ENCODE measurements at places on chromosomes 2 and 18. TPM values are rescaled to one million over a fixed set of nuclear protein-coding genes. Genes with fewer than 3 reads are reported as not detected.

CTAGE1 gene
- total RNA-seq: not detected

UGT1A5 gene
- not detected for total RNA-seq

TANK gene
- 52.5 TPM for total RNA-seq

CLEC4F gene
- not detected for total RNA-seq

DNA sequence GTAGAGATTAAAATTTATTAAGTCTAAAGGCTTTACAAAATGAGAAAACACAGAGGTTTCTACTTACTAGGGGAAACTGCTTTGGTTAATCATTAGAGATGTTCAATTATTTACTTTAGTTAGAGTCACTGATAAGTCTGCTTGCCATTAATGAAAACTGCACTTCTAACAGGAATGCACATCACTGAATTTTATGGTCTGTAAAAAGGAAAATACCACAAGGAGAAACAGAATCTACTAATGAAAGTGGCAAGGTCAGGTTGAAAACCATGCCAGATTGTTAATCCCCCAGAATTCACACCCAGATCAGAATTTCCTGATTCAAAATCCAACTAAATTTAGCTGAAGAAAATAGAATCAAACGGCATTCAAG lies 90.5 kb upstream of the GRB14 start:
- no peak overlapping the region for H3K4me3 ChIP-seq
- H3K27ac ChIP-seq: no peak overlapping the region
- no peaks in the 10 kb centered on the region for H3K4me1 ChIP-seq
- H3K27me3 ChIP-seq: no peaks in the 10 kb centered on the region
- no peaks in the 10 kb centered on the region for H3K36me3 ChIP-seq

GRCh38 chr2:28447086-28447485 lies 48.8 kb upstream of the PLB1 start:
- no peak overlapping the region for H3K27ac ChIP-seq
- H3K27me3 ChIP-seq: no peaks in the 10 kb centered on the region
- no peak for DNase-seq
- no peaks in the 10 kb centered on the region for H3K36me3 ChIP-seq
- H3K4me1 ChIP-seq: peaks cover 48% of the 10 kb centered on the region
- H3K4me3 ChIP-seq: no peak overlapping the region

GRCh38 chr2:74817304-74817675 lies 16.6 kb upstream of the HK2 start:
- no peak overlapping the region for H3K4me3 ChIP-seq
- no peaks in the 10 kb centered on the region for H3K36me3 ChIP-seq
- no peak overlapping the region for H3K27ac ChIP-seq

DNA sequence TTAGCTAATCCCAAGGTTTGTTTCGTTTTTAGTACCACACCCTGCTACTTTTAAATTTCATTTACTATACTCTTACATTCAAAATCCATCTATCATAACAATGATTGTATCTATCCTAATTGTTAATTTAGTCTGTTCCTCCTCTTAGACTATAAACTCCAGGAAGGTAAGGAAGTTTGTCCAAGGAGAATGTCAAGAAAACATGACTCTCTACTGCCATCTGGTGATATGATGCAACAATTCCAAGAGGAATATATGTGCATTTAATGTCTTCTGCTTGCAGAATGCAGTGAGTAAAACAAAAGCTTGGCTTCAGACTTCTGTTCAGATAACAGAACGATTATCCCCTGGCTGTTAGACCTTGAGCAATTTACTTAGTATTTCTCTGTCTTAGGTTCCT lies 1267.1 kb downstream of the LRP1B start:
- DNase-seq: peak; percentile 63

- peaks cover 14% of the 10 kb centered on the region for H3K27me3 ChIP-seq
- H3K36me3 ChIP-seq: no peaks in the 10 kb centered on the region
- no peak for DNase-seq
- H3K4me3 ChIP-seq: no peak overlapping the region
- H3K4me1 ChIP-seq: no peaks in the 10 kb centered on the region
These were observed 10.3 kb downstream of the SCN1A start for GRCh38 chr2:166117491-166117890.

- DNase-seq: no peak
- H3K4me1 ChIP-seq: no peaks in the 10 kb centered on the region
- no peaks in the 10 kb centered on the region for H3K27me3 ChIP-seq
These were observed 51.5 kb downstream of the CDC42EP3 start for GRCh38 chr2:37619959-37620300.

- DNase-seq: no peak
- no peaks in the 10 kb centered on the region for H3K36me3 ChIP-seq
- no peak overlapping the region for H3K4me3 ChIP-seq
- H3K27ac ChIP-seq: no peak overlapping the region
- H3K4me1 ChIP-seq: peaks cover 8% of the 10 kb centered on the region
These were observed 17.7 kb upstream of the SP3 start for GRCh38 chr2:173982918-173983317.

- H3K36me3 ChIP-seq: no peaks in the 10 kb centered on the region
- H3K27me3 ChIP-seq: no peaks in the 10 kb centered on the region
- no peak for DNase-seq
- H3K27ac ChIP-seq: no peak overlapping the region
These were observed 124.0 kb downstream of the OSBPL1A start for GRCh38 chr18:24273596-24273995.

DNA sequence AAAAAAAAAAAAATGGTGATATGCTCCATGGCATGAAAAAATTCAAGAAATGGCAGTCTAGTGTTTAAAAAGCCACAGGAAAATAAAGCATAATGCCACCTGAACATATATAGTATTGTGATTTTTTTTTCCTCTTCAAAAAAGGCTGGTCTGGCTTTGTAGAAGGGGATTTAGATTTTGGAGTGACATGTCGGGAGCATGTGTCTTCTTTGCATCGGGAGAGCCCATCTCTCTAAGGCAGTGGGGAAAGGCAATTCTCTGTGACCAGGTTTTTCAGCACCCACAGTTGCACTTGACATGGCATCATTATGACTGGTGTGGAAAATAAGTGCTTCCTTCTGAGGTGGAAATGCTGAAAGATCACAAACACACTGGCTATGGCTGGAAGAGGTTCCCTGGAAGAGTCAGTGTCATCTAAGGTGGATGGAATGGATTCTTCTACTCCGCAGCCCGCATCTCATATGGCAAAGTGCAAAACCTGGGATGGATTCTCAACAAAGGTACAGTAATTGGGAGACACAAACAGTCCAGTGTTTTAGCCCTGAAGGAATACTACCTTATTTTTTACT lies 172.5 kb downstream of the AGAP1 start:
- no peak overlapping the region for H3K27ac ChIP-seq
- H3K36me3 ChIP-seq: no peaks in the 10 kb centered on the region
- DNase-seq: peak; percentile 86
- H3K27me3 ChIP-seq: no peaks in the 10 kb centered on the region

DNA sequence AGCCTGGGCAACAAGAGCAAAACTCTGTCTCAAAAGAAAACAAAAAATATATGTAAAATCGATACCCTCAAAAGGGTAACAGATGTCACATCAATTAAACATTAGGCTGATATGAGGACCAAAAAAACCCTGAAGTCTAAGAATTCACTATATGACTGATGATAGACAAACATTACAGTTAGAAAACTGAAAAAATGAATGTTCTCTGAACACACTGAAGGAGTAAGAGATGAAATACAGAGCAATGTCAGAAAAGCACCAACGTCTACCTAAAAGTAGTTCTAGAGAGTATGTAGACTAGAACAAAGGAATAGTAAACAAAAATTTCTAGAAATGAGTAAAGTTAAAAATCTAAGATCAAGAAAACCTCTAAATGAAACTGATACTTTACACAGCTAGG lies 81.9 kb downstream of the SLC66A3 start:
- H3K27ac ChIP-seq: no peak overlapping the region
- peaks cover 22% of the 10 kb centered on the region for H3K4me1 ChIP-seq
- no peaks in the 10 kb centered on the region for H3K27me3 ChIP-seq
- H3K36me3 ChIP-seq: no peaks in the 10 kb centered on the region
